Activated effector memory CD4-positive, alpha-beta T cell treated with anti-CD3 and anti-CD28 coated beads, Interleukin-2, amount 50 U/mL, for 16 hours (primary cell): ENCODE measurements at places on chromosomes 1 and 21.

- no peak for DNase-seq
Observed at GRCh38 chr1:6898974-6899539, 113.8 kb downstream of the CAMTA1 start.

GRCh38 chr1:107442551-107442950, 301.7 kb downstream of the NTNG1 start:
- DNase-seq, result no peak

- DNase-seq, result no peak
Observed at GRCh38 chr1:209379280-209379679, 204.2 kb upstream of the CAMK1G start.

GRCh38 chr1:222892137-222892769, 77.4 kb downstream of the DISP1 start:
- no peak for DNase-seq

DNA sequence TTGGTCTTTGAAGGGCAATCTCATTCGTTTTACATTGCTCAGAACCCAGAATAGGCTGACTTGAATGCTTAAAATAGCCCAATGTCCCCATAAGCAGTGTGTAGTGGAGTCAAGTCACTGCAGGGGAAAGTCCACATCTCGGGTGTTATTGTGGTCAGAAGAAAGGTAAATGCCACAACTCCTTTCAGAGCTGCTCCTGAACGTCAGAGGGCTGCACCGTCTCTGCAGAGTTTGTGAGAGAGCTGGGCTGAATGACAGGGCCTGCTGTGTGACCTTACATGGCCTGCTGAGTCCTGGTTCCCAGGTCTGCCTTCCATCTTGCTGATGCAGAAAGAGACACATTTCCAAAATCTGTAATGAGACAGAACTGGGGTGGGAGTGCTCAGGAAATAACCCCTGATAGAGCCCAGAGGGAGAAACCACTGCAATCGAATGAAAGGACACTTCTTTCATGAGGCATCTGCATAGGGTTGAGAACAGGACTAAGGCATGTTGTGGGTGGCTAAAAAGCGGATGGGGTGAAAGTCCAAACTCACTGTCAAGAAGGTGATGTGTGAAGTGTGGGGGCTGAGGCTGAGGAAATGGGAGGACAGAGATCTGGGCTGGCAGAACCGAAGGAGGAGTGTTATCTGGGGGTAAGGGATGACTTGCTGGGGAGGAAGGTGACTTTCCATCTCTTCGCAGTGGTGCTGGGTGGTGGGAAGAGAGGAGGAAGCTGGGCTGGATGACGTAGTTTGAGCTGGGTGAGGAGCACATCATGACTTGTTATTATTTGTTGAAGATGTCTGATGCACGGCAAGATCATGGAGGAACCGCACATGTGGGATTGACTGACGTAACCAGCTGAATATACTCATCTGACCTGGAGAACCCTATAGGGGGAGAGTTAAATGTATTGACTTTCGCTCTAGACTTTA, 33.7 kb downstream of the XCL2 start:
- no peak for DNase-seq

DNA sequence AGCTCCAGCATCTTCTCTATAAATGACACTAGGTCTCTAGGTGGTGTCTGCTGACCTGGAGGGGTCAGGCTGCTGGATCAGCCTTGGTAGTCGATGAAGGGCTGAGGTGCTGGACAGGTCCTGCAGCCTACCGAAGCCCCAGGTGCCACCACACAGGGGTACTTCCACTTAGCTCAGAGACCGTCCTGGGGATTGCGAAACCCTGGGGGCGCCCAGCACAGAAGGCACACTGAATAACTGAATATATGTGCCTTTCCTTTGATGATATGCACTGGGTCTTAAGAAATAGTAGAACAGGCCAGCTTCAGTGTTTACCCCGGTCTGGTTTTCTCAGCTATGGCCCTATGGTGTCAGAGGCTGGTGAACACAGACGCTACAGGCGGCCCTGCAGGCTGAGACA, 10.9 kb downstream of the UBE2J2 start:
- DNase-seq, result no peak

DNA sequence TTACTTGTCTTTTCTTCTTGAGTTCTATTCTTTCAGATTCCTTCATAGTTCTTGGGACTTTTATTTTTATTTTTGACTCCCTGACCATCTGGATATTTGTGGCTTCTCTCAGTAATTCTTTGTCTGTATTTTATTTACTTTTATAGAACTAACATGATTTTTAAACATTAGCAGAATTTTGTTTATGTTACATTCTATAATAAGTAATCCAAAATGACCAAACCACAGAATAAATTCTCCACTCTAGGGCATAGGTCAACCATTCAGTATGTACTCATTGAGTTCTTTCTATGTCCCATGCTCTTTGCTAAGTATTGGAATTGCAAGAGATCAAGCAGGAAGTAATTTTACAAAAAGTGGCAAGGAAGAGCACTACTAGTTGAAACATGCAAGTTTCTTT, 969.0 kb downstream of the TTLL7 start:
- no peak for DNase-seq

DNA sequence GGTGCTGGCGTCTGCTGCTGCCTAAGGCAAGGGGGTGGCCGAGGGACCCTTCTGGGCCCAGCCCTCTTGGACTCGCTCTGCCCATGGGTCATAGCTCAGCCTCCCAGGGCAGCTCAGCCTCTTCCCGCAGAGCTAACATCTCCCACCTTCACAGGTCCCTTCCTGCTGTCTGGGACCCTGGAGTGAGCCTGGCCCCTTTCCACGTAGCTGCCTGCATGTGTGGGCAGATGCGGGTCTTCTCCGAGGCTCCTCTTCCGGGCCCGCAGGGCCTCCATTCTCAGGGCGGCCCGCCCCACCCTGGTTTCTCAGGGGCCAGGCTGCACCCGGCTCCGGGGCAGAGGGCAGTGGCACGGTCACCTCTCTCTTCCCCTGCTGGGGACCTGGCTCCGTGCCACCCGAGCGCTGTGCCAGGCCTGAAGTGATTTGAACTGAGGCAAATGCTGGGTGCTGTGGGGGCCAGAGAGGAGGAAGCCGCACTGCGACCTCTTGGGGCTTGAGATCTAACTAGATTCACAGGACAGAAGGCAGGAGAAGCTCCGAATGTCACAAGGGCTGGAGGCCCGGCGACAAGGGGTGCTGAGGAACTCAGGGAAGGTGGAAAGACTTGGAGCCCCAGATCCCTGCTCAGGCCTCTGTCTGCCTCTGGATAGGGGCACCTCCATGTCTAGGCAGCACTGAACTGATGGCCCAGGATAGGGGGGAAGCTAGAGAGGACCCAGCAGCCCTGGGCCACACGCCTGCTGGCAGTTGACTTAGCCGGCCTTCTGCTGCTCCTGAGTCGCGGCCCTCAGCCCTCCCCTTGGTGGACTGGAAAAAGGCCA, 40.7 kb downstream of the COQ8A start:
- DNase-seq, result peak; percentile 56

- DNase-seq, result no peak
Observed at GRCh38 chr1:3360646-3361257, 93.7 kb upstream of the ARHGEF16 start.
